ENCODE measurements at places on chromosomes 2 and 18.

GRCh38 chr2:191618046-191618780 is 59.7 kb upstream of the NABP1 start:
- no peak for DNase-seq

DNA sequence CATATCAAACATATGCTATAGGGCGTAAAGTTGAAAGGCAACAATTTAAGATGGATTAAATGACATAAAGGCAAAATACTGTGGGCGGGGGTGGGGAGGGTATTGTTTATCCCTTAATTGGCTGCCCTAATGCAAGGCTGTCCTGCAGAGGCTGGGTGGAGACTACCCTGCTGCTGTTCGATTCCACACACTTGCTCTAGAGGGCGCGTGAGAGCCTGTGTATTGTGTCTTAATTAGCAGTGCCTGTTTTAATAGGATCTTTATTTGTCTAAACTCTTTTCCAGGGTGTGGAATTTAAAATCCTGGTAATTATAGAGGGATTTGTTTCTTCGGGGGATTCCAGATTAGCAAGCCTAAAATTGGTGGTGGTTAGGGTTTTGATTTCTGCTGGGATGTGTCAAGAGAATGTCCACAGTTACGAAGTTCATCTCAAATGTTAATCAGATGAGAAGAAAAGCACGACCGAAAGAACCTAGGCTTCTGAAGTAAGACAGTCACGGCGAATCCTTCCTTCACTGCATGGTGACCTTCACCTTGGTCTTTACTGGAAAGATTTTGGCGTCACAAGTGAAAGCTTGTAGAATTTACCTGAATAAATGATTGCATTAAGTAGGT is 103.5 kb upstream of the MAP3K20 start:
- DNase-seq = peak; percentile 76

GRCh38 chr2:239171643-239172042 is 229.2 kb downstream of the HDAC4 start:
- DNase-seq = no peak

GRCh38 chr2:134009440-134009839 is 244.4 kb upstream of the MGAT5 start:
- DNase-seq = no peak

- DNase-seq = peak; percentile 29
Measured at GRCh38 chr2:9256570-9257043, 50.0 kb downstream of the ASAP2 start.

DNA sequence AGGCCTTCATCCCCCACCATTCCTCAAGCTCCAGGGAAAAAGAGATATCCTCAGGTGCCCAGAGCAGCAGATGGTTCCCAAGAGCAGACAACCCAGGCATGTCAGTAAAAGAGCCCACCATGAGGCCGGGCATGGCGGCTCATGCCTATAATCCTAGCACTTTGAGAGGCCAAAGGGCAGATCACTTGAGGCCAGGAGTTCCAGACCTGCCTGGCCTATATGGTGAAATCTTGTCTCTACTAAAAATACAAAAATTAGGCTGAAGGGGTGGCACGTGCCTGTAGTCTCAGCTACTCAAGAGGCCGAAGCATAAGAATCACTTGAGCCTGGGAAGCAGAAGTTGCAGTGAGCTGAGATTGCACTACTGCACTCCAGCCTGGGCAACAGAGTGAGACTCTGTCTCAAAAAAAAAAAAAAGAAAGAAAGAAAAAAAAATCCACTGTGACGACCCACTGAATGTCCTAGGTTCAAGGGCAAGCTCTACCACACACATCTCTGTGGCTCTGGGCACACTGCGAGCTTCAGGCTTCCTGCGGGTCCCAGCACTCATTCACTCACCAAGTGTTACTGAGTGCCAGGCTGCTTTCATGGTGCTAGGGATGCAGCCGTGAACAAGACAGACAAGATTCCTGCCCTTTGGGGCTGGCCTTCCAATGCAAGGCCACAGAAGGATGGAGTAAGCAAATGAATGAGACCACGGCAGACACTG is 6.5 kb upstream of the DUSP2 start:
- no peak for DNase-seq

- DNase-seq = no peak
Measured at GRCh38 chr2:232941912-232942594, 71.0 kb downstream of the NGEF start.

GRCh38 chr2:159639712-159640111 is 23.4 kb upstream of the BAZ2B start:
- DNase-seq = no peak

- DNase-seq = no peak
Measured at GRCh38 chr2:9765611-9766531, 77.4 kb upstream of the TAF1B start.

DNA sequence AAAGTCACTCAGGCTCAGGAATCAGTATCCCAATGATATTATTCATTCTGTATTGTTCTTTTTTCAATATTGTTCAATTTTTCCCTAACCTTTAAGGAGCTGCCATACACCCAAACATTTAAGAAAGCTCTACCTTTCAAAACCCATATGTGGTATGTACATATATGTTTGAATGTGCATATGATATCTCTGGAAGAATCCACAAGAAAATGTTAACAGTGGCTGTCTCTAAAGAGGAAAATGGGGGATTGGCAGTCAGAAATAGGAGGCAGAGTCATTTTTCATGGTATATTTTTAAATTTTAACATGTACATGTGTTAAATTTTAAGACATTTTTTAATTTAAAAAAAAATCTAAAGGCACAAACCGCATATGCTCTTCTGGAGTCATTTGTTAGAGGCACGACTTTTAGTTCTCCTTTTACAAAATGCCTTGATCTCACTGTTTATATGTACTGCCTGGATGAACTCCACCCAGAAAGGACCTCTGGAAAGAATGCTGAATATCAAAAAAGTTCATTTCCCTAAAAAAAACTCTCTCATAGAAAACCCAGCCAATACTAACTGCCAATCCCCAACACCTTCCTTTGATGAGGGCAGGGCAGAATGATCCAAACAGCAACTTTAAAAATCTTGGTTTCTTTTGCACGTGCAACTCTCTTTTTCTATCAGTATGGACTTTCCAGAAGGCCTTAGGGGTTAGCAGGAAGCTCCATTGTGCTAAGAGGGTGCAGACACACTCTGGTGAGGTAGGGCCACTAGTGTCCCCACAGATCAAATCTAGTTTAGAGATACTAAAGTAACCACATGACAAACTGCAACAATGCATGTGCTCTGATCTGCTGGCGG is 23.6 kb downstream of the KCTD1 start:
- no peak for DNase-seq

- no peak for DNase-seq
Measured at GRCh38 chr2:66733364-66733999, 298.6 kb downstream of the MEIS1 start.

- peak; percentile 27 for DNase-seq
Measured at GRCh38 chr2:240733803-240734495, 42.3 kb downstream of the AQP12A start.

GRCh38 chr18:74271635-74272034 is 20.1 kb downstream of the CYB5A start:
- no peak for DNase-seq

DNA sequence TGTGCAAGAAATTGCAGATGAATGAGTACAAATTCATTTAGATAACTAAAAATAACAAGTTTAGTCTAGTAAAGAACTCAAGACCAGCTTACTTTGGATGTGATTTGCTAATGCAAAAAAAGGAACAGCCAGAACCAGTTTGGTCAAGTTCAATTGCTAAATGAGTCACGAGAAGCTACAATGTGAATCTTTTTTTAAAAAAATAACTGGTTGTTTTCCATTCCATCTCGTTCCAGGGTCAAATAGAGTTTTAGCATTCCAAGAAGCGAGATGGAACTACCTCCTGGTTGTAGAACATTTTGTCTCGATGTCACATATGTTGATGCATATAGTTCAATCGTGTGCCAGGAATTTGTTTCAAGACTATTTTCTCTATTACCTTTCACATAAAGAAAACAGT is 65.0 kb upstream of the IKZF2 start:
- DNase-seq = no peak

- no peak for DNase-seq
Measured at GRCh38 chr2:69567157-69567908, 76.2 kb downstream of the AAK1 start.

DNA sequence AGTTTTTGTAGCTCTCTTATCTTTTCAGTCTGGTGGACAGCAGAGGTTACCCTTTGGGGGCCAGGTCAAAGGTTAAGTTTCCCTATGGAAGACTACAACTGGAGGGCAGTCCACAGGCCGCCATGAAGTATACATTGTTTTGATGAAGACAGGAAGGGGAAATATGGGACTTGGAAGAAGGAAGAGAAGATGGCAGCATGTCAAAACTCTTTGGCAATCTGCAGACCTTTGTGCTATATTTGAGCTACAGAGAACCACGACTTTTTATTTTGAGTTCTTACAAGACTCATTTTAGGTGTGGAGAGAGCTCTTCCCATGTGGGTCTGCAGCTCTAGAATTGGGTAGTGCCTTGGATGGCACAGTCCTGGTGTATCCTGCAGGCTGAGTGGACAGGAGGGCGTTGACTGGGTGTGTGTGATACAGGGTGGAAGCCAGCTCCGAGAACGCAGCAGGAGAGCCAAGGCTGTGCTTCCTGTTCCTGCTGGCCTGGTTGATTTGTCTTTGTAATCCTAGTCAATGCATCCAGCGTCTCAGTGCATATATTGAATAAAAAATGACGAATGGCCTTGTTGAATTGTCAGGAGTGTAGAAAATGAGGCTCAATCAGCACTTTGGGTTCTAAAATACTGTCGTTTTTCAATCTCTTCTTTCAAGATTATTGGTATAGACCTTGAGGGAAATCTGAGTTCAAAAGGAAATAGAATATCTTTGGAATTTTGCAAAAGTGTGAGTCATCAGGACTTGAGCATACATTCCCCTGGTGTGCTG is 11.5 kb downstream of the ITGA6 start:
- DNase-seq = no peak

DNA sequence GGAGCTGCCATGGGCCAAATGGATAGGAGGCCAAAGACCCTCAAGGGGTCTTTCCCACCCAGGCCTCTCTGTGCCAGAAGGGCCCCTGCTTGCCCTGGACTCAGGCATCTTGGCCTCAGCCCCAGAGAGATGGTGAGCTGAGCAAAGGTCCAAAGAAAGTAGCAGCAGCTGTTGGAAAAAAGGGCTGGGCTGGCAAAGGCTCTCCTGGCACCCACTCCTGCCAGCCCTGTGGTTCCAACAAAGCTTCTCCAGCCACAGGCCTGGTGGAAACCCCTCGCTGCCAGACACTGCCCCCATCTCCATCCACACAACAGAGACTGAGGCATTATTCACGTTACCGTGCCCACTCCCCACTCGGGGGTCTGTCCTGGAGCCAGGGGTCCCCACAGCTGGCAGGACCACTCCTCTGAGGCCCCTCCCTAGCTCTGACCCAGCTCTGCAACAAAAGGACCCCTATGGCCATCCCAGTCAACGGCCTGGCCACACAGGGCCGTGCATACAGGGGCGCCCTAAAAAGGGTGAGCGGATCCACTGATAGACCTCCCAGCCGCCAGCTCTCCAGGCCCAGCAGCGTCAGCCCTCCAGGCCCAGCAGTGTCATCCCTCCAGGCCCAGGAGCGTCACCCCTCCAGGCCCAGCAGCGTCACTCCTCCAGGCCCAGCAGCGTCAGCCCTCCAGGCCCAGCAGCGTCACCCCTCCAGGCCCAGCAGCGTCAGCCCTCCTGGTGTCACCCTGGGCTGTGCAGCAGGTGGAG is 10.1 kb downstream of the BIN1 start:
- DNase-seq = no peak

DNA sequence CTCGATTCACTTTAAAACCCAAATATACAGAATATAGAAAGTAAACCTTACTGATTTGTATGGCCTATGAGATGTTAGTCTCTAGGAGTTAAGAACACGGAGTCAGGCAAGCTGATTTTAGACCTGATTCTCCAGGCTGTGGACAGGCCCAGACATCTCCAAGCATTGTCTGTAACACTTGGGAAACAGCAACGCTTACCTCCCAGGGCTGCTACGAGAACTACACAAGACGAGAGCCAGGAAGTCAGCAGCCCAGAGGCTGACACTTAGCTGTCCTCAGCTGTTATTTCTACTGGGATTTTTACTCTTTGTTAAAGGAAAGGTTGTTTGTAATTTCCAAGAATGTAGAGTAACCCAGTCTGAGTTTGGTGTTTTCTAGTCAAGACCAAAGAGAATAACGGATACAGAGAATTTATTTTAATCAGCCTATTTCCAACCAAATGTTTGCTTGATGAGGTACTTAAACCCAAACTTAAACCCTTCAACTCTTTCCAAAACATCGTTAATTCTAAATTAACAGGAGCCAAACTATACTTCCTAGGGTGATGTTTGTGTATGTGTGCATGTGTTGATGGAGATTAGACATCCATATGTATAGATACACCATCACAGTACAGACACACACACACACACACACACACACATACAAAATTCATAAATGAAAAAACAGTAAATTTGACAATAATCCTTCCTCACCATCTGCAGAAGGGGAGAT is 123.4 kb downstream of the LAMA1 start:
- no peak for DNase-seq

DNA sequence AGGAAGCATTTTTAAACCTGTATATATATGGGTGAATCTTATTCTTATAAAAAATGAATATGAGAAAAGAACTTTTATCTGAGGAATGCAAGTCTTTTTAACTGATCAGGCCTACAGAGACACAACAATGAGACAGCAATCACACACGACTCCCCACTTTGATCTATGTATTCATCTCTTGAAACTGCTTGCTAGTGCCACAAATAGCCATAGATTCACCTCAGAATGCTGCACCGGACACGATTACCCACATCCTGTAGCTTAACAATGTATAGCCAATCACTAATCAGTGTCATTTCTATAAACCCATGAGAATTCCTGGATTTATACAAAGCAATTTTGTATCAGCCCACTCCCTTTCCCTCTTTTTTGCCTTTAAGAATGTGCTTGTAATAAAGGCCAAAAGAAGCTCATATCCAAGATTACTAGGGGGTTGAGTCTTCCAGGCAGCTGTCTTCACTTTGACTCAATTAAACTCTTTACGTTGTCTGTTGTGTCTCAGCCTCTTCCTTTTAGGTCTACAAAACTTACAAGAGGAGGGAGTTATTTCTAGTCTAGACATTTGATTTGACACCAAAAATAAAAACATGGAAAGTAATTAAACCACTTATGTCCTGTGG is 94.9 kb downstream of the MBD2 start:
- DNase-seq = no peak

DNA sequence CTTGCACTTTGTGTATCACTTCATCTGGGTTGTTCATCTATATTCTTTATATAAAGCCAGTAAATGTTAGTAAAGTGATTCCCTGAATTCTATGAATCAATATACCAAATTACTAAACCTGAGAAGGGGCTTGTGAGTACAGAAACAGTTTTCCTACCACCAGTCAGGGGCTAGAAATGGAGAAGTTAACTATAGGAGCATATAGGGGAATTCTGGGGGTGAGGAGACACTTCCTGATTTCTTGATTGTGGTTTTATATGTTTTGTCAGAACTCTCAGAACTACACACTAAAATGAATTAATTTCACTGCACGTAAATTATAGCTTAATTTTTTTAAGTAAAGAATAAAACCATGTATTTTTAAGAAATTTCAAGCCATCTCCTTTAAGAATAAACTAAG is 93.7 kb downstream of the SESTD1 start:
- no peak for DNase-seq

DNA sequence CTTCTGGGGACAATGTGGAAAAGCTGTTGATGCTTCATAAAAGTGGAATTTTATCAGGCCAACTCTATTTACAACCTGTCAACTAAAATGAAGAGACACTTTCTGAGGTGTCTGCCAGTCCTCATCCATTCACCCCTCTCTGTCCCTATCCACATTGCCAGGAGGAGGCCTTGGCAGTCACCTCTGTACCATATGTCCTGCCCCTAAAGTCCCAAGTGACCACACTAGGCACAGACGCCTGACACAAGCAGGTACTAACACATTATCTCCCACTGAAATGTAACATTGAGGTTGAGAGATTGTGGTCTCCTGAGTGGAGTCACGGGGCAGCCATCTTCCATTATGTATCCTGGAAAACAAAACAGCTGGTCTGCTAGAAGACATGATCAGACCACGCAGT is 71.4 kb downstream of the OSBPL1A start:
- DNase-seq = no peak
